Lung microvascular endothelial cell (primary cell): ENCODE measurements at places on chromosomes 4 and X. TPM values are rescaled to one million over a fixed set of nuclear protein-coding genes. Genes with fewer than 3 reads are reported as not detected.

DNA sequence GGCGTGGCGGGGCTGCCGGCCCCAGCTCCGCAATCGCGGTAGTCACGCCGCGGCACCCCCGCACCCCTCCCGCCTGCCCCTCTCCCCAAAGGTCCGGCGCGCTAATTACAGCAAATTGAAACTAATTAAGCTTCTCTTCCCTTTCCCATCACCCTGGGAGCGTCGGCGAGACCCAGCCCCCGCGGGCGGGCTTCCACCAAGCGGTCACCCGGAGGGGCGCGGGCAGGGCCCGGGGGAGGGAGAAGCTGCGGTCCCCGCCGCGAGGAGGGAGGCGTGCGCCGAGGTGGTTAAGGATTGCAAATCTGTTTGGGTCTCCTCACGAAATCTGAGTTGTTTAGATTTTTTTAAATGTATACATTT lies 13.1 kb downstream of the ARX start:
- DNase-seq, result no peak

GRCh38 chr4:125421547-125421946 lies 106.8 kb downstream of the FAT4 start:
- peak; percentile 25 for DNase-seq

Gene ABLIM2
- 1.1 and 5.2 TPM in 2 replicates for total RNA-seq

DNA sequence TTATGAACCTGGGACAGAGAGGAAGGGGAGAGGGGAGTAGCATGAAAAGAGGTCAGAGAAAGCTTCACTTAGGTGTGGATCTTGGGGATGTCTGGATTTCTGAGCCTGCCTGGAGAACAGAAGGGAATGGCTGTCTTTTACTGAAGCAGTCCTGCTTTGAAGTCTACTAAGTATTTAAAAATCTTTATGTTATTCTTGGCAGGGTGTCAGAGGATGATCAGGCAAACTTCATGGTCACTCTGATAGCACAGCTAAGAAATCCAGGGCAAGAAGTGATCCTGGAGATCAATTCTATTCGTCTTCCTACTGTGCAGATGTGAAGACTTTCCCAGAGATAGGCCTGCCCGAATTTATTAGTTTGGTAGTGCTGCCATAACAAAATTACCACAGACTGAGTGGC lies 464.4 kb upstream of the BOD1L1 start:
- DNase-seq, result no peak

DNA sequence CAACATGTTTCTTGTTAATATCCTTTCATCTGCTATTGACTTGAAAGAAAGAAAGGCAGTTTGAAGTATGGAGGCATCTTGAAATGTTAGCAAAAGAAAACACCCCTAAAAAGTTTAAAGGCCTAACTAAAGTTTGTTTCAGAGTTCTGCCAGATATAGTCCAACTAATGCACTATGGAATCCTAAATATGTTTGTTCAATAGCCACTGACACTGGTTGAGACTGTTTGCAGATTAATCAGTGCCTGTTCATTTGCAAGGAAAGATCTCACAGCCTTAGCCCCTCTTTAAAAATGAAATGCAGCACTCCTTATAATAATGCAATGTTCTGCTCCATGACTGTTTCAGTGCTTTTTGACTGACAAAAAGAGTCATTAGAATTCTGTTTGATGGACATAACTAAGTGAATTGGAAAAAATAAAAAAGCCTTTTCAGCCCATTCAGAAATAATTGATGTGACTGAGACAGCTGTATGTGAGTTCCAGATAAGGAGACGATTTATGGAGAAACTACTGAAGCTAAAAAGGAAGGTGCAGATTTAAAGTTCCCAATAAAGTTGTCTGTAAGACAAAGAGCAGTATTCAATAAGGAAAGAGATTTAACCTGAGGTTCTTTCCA lies 192.0 kb downstream of the PCDH7 start:
- no peak for DNase-seq
